Putamen (tissue), 1 donor: ENCODE measurements at places on chromosomes 5 and 9.

DNA sequence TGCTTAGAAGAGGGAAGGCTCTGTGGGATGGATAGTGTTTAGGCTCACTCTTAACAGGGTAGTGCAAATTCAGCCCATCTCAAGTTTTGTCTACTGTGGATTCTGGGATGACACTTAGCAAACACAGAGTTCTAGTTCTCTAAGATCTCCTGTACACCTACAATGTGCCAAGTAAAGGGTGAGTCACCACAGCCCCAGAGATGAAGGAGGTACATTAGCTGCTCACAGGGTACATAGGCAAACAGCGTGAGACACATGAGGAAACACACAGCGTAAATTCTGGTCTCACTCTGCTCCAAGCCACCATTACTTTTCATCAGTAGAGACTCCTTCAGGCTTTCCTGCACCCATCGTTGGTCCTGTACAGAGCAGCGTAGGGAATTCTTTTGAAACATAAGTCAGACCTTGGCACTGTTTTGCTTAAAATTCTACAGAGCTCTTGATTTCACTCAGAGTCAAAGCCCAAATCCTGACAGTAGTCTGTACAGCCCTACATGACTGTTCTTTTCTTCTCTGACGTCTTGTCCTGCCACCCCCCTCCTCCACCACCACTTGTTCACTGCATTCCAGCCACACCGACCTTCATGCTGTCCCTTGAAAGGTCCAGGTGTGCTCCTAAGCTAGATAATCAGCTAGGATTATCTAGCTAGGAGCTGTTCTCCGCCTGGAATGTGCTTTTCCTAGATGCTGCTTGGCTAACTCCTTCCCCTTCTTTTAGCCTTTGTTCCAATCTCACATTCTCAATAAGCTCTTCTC is 8.7 kb downstream of the ASTN2 start:
- peak; percentile 47 for DNase-seq

DNA sequence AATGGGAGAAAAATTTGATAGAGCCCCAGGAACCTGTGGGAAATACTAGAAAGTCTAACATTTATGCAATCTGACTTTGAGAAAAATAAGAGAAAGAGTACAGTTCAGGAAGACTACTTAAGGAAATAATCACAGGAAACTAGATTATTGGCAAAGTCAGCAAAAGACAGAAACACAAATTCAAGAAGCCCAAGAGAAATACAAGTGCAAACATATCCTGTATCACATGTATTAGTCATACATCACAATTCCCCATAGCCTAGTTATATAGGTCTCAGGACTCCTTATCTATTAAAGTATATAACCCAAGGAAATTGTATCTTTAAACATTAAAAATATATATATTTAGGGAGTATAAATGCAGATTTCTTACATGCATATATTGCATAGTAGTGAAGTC is 100.8 kb downstream of the HOMER1 start:
- DNase-seq = no peak

DNA sequence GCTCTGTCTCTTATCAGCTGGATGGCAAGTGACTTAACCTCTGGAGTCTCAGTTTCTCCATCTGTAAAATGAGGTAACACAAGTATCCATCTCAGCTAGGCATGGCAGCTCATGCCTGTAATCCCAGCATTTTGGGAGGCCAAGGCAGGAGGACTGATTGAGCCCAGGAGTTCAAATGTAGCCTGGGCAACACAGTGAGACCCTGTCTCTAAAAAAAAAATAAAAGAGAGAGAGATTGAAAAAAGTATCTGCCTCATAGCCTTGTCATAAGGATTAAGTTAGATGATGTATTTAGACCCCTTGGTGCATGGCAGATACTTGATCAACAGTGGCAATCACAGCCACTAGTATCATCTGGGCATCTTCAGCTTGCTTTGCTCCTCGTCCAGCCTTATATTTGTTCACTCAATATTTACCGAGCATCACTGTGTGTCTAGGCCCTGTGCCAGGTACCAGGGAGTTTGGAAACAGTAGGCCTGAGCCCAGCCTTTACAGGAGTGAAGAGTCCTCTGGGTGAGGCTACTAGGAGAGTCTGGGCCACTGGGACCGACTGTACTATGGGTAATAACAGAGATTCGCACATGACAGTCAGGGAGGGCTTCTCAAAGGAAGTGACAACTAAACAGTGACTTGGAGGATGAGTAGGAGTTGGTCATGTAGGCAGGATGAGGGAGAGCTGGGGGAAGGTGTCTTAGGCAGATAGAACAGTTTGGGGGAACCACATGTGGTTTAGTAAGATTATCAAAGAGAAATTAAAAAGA is 34.2 kb downstream of the CORO2A start:
- no peak for DNase-seq

DNA sequence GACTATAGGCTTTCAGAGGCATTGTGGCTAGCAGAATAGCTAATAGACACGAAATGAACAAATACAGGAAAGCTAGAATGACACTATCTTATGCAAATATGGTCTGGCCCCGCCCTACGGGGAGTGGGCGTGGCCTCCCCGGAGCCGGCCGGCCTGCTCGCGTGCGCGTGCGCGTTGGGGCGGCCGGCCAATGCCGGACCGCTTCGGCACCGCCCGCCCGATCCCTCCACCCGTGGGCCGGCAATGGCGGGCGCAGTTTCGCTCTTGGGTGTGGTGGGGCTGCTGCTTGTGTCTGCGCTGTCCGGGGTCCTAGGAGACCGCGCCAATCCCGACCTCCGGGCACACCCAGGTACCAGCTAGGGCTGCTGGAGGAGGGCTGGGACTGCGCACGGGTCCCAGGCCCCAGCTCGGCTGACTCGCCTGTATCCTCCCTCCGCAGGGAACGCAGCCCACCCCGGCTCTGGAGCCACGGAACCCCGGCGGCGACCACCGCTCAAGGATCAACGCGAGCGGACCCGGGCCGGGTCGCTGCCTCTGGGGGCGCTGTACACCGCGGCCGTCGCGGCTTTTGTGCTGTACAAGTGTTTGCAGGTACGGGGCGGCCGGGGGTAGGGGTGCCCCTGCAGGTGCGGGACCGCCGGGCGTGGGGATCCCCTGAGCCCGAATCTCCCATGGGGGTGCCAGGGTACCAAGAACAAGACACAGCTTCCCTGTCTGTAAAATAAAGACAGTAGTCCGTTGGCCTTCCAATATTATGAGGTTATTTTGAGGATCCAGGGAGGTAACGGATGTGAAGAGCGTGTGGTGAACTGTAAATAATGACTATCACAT is at the start of gene CCDC107:
Gene CCDC107, plus strand, starts transcription at position 156 of the 831 bp plus-strand sequence. Its CDS starts 88 bp downstream, at position 244.
- peak; percentile 91 for DNase-seq

DNA sequence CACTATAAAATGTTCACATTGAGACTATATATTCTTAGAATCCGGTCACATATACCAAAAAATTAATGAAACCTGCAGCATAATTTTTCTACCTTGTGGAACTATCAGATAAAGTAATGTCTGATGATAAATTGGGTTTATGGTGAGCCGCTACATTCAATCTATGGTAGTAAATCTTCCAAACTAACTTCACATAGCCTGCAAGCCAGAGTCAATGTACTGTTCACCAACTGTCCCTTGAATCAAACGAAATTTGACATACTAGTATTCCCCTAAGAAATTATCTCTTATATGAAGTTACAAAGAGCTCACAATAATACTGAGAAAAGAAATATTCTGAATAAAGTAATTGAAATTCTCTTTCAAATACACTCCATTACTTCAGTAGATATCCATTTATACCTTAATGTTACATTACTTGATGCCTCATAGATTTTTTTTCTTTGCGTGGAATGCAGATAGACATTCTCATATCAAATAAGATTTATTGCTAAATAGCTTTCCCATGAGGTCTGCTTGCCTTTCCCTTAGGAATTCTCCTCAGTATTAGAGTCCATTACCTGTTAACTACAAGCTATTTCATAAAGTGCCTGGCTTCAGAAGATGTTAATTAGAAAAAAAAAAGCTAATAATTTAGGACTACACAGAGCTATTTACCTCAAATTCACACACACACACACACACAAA is 169.5 kb downstream of the PTPRD start:
- no peak for DNase-seq

DNA sequence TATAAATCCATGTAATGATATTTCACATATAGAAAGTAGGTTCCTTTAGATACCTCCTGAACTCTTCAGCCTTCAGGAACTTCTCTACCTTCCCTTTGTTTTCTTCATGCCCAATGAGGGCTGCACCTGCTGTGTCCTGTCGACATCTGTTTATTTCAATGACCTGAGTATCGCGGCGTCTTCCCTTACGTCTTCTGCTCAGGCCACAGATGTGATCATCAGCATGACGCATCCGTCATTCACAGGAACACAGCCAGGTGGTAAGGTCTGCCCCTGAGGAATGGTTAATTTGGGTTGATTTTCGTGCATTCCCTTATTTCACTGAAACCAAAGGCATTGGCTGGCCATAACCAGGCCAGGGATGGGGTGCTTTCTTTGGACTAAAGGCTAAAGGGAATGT is 217.1 kb downstream of the MED10 start:
- DNase-seq = no peak

DNA sequence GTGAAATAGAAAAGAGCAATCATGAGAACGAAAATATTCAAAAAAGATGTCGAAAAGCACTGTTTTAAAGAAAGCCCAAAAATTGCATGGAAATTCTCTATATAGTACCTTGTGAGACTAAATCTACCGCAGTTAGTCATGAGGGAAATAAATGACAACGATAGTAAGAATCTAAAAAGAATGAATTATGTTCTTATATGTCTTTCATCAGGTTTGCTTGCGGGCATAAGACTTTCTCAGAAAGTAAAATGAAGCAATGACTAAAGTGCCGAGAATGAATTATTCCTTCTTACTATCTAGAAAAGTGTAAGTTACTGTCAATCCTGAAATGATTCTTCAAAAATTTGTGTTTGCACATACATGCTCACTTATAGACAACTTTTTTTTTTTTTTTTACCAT is 26.4 kb downstream of the PTPRD start:
- no peak for DNase-seq

GRCh38 chr9:98916660-98917059 is 27.0 kb upstream of the COL15A1 start:
- no peak for DNase-seq

GRCh38 chr5:8523501-8523900 is 654.6 kb downstream of the MTRR start:
- DNase-seq = no peak

- no peak for DNase-seq
Measured at GRCh38 chr5:171139227-171139626, 169.8 kb upstream of the TLX3 start.

DNA sequence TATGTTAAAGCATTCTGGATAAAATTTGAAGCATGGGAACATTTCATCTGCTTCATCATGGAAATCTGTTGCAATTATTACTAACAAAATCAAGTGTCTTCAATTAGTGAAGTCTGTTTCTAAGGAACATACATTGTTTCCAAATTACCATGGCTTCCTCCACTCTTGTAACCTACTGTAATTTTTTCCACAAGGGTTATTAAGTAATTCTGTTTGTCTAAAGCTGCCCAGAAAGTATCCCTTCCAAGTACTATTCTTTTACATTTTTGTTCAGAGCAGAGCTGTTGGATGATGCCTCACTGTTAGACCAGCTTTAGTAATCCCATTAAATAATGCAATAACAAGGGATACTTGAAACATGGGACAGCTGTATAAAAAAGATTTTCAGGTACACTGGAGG is 483.5 kb upstream of the CD180 start:
- no peak for DNase-seq

DNA sequence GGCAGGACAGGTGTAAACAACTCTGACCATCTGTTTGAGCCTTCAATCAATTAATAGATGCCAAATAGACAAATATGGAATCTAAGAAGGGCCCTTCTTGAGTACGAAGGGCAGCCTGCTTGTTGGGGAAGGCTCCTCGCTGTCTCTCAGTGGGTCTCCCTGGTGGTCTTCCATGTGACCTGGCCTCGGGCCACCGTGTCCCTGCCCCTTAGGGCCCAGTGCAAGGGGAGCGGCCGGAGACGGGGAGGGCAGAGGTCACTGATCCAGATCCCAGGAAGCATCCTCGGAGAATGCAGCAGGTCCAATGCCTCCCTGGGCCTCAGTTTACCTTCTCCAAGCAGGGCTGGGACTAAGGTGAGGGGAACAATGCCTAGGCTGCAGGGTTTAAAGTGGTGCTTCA is 2.5 kb downstream of the DBH start:
- no peak for DNase-seq

DNA sequence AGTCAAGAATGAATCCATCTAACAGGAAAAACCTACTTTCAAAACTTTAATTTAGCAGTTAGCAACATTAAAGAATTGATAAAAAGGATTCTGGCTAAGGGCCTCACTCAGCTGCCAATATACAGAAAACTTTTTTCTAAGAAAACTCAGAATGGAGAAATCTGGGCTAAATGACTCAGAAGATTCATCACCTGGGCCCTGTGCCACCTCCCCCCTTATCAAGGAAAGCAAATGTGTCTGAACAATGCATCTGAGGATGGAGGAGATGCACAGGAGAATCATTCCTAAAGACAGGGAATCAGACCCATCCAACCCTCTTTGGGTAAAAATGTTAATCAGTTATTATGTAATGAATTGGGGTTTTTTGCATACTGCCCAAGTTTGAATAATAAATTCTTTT is 592.0 kb upstream of the DMAC1 start:
- peak; percentile 10 for DNase-seq

GRCh38 chr9:1219284-1219683 is 169.1 kb downstream of the DMRT2 start:
- DNase-seq = no peak

GRCh38 chr5:142202282-142202681 is 93.7 kb downstream of the NDFIP1 start:
- DNase-seq = no peak

DNA sequence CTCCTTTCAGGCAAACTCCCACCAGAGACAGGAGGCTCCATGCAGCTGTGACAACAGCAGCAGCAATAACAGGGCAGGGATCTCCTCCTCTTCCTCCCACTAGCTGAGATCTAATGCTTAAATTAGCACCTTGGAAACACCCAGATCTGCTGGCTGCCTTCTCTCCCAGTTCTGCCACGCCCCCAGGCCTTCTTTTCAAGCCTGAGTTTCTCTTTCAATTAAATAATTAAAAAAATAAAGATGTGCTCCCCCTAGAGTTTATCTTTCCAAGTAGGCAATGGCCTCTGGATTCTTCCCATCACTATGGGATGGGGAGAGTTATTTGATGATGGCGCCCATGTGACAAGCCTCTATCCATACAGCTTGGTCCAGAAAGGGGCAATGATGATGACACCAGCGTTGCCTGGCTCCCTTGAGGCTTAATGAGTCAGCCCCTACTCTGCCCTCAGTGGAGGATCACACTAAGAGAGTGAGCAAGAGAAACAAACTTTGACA is 3.8 kb downstream of the FAM219A start:
- peak; percentile 82 for DNase-seq

- no peak for DNase-seq
Measured at GRCh38 chr5:150438873-150439546, 10.5 kb downstream of the RPS14 start.

GRCh38 chr9:88403340-88403739 is 15.1 kb downstream of the SPIN1 start:
- DNase-seq = no peak

DNA sequence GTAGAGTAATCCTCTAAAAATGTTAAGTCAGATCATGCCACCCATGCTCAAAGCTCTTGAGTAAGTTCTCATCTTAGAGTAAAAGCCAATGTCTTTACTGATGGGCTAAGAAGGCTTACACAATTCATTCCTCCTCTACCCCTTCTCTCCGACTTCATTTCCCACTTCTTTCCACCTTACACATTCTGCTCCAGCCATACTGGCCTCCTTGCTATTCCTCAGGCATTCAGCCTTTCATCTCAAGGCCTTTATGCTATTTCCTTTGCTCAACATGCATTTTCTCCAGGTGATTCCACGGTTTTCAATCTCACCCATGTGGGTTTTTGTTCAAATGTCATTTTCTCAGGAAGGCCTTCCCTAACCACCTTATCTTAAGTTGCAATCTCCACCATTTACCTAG is 104.9 kb downstream of the MAP1B start:
- no peak for DNase-seq
